GM06990 (cell line): ENCODE measurements at places on chromosomes 4 and X.

DNA sequence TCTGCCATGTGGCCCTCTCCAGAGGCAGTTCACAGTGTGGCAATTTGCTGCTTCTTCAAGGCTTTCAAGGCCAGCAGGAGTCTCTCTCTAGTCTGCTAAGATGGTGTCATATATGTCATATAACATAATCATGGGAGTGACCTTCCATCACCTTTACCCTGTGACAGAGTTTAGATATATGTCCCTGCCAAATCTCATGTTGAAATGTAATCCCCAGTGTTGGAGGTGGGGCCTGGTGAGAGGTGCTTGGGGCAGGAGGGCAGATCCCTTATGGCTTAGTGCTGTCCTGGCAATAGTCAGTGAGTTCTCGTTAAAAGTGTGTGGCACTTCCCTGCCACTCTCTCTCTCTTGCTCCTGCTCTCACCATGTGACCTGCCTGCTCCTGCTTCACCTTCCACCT lies 252.0 kb downstream of the PALLD start:
- no peak for DNase-seq

- no peak for DNase-seq
Measured at GRCh38 chr4:180617196-180617595, 1626.0 kb upstream of the TENM3 start.

DNA sequence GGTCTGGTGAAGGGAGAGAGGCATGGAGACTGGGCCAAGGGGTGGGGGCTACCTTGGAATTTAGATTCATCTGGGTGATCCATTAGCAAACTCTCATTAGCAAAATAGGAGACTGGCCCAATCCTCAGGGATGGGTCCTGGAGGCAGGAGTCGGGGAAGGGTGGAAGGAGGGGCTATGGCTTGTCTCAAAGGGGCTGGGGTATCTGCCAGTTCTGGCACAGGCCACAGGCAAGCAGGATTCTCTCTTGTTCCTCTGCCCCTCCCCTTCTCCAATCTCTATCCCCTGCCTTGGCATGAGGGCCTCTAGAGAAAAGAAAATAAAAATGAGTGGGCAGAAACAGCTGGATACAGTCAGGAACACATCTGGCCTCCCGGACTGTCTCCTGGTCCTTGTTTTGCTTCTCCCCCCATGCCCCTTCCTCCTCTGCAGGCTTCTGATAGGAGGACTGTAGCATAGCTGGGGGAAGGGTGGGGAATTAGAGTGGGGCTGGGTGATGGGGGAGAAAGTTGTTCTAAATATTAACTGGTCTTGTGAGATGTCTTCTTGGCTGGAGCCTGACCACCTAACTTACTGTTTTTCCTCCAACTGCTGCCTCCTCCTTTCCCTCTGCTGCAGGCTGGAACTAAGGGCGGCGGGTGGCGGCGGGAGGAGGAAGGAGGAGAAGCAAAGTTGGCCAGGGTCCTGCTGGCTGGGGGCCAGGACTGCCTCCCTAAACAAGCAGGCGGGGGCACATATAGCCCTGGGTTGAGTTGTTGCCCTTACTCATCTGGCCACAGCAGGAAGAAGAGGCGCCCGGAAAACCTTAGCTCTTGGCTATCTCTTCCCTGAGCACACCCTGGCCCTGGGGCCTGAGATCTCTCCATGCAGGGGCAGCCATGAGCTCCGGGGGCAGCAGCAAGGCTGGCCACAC lies 53.3 kb upstream of the LAS1L start:
- DNase-seq, result no peak

GRCh38 chr4:7901311-7901885 lies 38.3 kb downstream of the AFAP1 start:
- no peak for DNase-seq

DNA sequence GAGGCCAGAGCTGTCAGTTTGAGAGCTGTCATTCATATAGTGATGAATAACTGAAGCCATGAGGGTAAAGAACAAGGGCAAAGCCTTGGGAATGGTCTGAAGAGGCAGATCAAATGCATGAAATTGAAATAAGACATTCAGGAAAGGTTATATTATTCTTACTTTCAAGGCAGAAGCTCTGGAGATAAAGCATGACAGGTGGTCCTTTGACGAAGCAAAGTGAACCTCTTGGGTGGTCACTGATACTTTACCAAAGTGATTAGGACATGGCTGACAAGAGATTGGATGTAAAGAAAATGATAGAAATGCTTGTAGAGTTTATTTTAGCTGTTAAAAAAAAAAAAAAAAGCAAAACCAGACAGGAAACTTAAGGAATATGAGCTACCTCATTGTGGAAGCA lies 634.0 kb upstream of the FTHL17 start:
- no peak for DNase-seq

GRCh38 chrX:101774340-101774739 lies 114.7 kb upstream of the ARMCX2 start:
- DNase-seq, result no peak

GRCh38 chr4:80710748-80711451 lies 319.6 kb upstream of the BMP3 start:
- DNase-seq, result no peak

DNA sequence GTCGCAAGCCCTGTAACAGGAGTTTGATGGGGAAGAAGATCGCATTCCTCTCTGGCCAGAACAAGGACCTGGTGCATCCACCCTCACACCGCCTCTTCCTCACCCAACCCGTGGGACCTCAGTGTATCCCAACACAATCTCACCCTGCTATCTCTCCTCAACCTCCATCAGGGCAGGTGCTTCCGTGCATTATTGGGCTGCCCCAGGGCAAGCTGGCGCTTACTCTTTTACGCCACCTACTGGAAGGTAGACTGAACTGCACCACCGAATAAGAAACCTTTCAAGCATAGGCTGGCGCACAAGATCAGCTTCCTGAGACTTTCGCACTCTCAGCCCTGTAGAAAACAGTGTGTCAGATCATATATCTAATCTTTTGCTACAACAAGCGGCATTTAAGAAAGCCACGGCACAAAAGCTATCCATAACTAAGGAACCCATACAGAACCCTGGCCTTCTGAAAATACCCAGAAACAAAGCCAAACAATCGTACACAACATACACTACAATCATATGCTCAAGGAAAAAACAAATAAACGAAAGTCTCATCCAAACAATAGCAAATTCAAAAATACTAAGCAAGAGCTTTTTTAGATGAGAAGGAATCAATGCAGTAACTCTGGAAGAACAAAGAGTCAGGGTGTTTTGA lies 209.3 kb downstream of the UGT8 start:
- DNase-seq, result peak; percentile 22

GRCh38 chrX:134241960-134242619 lies 5.1 kb downstream of the CCDC160 start:
- DNase-seq, result no peak
